ENCODE measurements at places on chromosomes 3 and 15. TPM values are rescaled to one million over a fixed set of nuclear protein-coding genes. Genes with fewer than 3 reads are reported as not detected.

Gene HACL1
- 16.7 TPM for total RNA-seq

Gene TMOD2
- total RNA-seq: 8.4 TPM

Gene CHL1
- 9.9 TPM for total RNA-seq

Gene MME
- total RNA-seq: 12.5 TPM

Gene GP9
- total RNA-seq: not detected

Gene GREM1
- total RNA-seq: 0.52 TPM

Gene ICE2
- 34.4 TPM for total RNA-seq

Gene ARL8B
- total RNA-seq: 59.0 TPM

Gene PLSCR2
- total RNA-seq: not detected

Data from skeletal muscle tissue (tissue), 5 donors.